ENCODE measurements at places on chromosomes 7 and 10.

- no peak for DNase-seq
Measured at GRCh38 chr7:44338600-44338999, 13.2 kb upstream of the CAMK2B start.

GRCh38 chr7:43362652-43363034 is 220.3 kb upstream of the STK17A start:
- DNase-seq = peak; percentile 45

- DNase-seq = peak; percentile 44
Measured at GRCh38 chr10:5573968-5574641, 49.3 kb downstream of the CALML3 start.

GRCh38 chr7:76357475-76358010 is 1.2 kb downstream of the YWHAG start:
- no peak for DNase-seq

DNA sequence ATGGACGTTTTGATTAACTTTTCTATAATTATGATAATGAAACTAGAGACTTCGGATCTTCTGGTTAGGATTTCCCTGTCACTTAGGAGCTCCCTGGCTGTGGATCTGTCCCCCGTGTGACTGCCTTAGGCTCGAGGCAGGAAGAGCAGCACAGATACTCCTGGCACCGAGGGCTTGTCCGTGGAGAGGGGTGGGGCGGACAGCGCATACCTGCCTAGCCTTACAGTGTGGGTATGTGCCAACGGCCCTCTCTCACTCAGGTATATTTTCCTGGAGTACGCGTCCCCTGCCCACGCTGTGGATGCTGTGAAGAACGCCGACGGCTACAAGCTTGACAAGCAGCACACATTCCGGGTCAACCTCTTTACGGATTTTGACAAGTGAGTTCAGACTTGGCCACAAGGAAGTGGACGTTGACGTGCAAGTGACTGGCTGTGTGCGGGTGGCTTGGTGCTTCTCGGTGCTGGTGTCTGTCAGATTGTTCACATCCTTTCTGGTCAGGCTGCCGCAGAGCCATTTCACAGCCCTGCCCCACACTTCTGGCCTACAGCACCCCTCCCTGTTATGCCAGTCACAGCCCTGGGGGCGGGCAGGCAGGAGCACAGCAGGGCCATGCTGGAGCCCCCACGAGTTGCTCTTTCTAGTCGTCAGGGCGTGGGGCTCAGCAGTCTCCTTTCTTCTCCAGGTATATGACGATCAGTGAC is 7.9 kb downstream of the EIF3B start:
- DNase-seq = no peak

DNA sequence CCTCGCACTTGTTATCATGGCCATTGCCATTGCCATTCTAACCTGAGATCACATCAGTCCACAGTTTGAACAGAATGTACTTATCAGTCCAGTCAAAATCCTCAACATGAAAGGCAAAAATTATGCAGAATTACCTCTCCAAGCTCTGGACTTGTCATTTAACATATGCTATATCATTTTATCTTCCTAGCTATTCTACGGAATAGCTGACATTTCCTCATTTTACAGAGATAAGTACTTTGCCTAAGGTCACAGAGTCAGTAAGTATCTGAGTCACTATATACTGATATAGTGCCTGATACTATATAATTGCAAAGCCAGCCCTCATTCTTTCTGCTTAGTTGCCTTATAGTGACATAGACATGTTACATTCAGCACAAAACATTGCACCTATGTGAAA is 456.9 kb upstream of the GHITM start:
- DNase-seq = no peak

GRCh38 chr7:2785071-2785500 is 59.0 kb downstream of the GNA12 start:
- peak; percentile 65 for DNase-seq

- peak; percentile 97 for DNase-seq
Measured at GRCh38 chr7:64562626-64563278, at the start of gene ZNF680. Gene ZNF680 (minus strand): TSS chr7:64563071. CDS start chr7:64562954, 117 bp downstream.

GRCh38 chr10:58570307-58570723 is 57.6 kb downstream of the BICC1 start:
- peak; percentile 54 for DNase-seq
